ENCODE measurements at places on chromosomes 7 and 10. TPM values are rescaled to one million over a fixed set of nuclear protein-coding genes. Genes with fewer than 3 reads are reported as not detected.

CLRN3 gene
- total RNA-seq, result 0.52 TPM

CCDC7 gene
- total RNA-seq, result 71.5 TPM

STN1 gene
- total RNA-seq, result 20.9 TPM

OR9A2 gene
- not detected for total RNA-seq

FXYD4 gene
- not detected for total RNA-seq
